ENCODE measurements at places on chromosomes 16 and 17.
A peak's percentile ranks its signal among the peaks of the same experiment; 100 is the strongest.

DNA sequence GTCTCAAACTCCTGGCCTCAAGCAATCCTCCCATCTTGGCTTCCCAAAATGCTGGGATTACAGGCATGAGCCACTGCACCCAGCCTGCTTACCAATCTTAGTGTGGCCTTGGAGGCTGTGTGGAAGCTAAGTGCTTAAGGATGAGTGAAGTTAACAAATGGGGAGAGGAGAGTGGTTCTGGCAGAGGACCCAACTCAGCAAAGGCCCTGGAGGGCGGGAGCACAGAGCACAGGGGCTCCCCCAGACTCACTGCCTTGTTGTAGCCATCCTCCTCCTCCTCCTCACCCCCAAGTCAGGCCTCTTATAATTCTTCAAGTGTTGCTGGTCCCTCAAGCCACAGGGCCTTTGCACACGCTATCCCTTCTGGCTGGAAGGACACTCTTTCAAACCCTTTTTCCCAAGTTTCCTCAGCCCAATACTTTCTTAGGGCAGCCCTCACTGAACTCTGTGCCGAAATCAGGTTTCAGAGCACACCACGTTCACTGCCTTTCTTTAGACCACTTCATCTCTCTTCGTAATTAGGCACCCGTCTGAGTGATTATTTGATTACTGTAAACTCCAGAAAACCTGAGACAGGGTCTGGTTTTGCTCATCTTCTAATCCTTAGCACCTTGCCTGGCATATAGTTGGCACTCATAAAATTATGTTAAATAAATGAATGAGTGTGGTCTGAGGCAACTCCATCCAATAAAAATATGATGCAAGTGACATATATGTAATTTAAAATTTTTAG lies 23.4 kb downstream of the NGFR start:
- DNase-seq, result no peak

DNA sequence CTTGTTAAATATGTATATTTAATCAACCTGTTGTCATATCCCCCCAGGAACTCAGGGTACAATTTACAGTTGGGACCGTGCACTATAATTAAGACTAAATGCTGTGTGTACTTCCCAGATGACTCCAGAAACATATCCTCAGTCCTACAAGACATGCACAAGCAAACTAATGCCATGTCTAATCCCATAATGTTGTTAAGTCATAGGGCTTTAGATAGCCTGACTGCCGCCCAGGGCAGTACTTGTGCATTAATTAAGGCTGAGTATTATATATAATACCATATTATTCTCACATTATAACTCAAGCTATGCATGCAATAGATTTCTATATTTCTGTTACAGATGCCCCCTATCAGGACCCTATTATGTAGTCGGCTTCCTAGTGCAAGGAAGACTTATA lies 20.1 kb upstream of the CPHXL start:
- DNase-seq, result no peak

- peak; percentile 98 for DNase-seq
Measured at GRCh38 chr17:77269696-77270681, 129.2 kb downstream of the SEC14L1 start.

- DNase-seq, result no peak
Measured at GRCh38 chr17:43014020-43014648, 7.5 kb downstream of the IFI35 start.

GRCh38 chr17:59558953-59559352 lies 6.5 kb upstream of the DHX40 start:
- DNase-seq, result peak; percentile 37
